ENCODE measurements at places on chromosomes 13 and 19.
A peak's percentile ranks its signal among the peaks of the same experiment; 100 is the strongest.

- no peak for DNase-seq
Observed at GRCh38 chr19:54518844-54519243, 16.2 kb downstream of the LAIR2 start.

DNA sequence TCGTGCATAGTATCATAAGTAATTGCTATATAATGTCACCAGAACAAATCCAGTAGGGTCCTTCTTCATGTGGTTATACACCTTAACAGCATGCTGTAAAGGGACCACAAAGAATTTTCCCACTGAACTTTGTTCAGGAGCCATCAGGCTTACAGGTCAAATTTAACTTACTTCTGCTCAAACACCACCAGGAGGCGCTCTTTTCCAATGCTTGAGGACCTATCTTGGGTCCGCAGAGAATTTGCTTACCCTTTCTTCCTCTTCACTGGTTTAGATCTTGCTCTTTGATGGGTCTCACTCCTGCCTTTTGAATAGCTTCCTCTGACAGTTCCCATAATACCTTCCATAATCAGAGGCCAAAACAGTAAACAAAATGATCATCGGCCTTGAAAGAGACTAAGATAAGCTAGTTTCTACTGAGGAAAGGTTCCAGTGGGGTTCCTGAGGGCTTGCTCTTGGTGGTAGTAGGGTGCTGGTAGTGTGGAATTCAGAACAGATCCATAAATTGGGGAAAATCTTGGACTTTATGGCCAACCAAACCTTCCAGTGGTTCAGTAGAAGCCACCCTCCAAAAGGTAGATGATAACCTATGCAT lies 37.4 kb downstream of the SCGB2B2 start:
- peak; percentile 15 for DNase-seq

DNA sequence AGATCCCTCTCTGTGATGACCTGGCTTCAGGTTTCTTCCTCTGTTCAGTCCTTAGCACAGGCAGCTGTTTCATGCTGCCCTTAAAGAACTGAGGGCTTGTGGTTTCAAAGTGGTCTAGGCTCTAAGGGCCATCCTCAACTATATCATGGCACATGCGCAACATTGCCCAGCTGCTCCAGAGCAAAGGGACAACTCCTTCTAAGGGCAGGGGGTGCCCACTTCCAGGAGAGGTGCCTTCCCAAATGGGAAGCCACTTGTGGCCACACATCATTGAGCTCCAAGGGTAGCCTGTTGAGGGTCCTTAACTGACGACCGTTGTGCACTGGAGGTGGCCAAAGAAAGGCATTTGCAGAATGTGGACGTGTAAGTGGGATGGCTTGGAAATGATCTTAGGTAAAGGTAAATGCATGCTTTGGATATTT lies 7.3 kb downstream of the GPR183 start:
- DNase-seq = no peak

- DNase-seq = no peak
Observed at GRCh38 chr19:19107654-19108053, 30.6 kb downstream of the TMEM161A start.

GRCh38 chr19:33469171-33470039 lies 52.2 kb downstream of the PEPD start:
- DNase-seq = no peak

DNA sequence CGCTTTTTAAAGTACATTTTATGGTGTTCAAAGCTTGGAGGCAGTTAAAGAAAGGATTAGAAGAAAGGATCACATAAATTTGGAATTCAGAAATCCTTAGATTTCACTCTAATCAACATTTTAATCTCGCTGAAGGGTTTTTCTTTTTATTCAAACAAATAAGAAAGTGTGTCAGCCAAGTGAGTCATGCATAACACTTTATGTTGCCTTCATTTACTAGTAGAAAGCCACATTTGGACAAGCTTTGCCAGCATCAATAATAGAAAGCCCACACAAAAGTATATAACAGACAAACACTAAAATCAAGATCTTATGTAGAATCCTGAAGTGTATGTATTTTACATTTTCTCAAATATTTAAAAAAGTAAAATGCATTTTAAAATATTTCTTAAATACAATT lies 154.9 kb upstream of the TRPC4 start:
- DNase-seq = no peak

- DNase-seq = no peak
Observed at GRCh38 chr13:22076658-22077057, 405.8 kb downstream of the FGF9 start.

DNA sequence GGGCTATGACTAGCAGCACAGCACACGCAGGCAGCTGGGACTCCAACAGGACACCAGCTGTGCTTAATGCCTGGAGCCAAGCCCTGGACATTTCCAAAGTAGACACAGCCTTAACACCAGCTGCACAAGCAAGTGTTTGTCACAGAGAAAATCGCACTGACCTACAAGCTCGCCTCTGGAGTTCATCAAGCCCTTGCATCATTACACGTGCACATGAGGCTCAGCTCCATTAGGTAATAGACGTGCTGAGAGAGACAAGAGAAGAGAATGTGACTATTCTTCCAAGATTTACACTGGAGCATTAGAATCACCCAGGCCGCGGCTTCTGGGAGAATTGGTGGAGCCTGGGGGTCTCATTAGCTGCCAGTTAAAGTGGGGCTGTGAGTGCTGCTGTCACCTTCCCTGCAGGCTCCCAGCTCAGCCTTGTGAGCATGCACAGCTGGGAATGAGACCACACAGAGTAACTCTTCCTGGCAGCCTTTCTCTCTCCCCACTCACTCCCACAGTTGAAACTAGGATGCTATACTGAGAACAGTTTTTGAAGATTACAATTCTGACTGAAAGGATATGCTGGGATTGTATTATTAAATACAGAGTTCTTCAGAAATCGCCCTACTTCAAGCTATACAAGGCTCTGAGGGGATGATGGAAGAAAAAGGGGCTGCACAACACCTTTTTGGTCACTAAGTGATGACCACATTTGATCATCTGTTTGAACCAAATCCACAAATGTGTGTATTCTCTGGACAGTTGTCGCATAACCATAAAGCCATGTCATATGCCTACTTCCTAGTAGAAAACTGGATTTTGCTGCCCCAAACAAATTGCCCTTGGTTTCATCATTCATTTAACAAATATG lies 10.5 kb downstream of the STOML3 start:
- no peak for DNase-seq

DNA sequence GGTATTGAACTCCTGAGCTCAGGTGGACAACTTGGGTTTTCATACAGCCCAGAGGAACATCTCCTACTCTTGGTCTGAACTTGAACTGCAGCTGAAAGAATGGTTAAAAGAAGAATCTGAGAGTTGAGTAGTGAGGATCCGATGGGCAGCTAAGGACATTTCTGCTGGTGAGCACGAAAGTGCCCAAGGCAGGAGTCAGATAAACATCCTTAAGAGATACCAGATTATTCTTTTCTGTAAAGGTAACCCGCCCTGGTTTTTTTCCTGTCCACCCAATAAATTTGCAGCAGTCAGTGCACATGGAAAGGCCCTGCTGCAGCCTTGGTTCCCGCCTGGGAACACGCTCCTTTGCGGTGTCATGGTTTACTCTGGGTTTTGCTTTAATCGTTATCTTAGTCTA lies 78.4 kb upstream of the ARHGEF7 start:
- DNase-seq = no peak

DNA sequence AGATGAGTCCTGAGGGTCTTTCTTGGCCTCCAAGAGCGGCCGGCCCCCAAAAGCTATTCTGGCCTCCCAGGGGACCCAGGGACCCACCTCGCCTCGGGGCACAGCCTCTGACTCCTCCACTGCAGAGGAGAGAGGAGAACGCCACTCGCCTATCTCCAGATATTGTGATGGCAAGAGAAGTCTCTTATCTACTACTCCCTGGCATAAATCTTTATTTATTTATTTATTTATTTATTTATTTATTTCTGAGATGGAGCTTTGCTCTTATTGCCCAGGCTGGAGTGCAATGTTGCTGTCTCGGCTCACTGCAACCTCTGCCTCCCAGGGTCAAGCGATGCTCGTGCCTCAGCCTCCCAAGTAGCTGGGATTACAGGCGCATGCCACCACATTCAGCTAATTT lies 11.0 kb downstream of the SLC7A9 start:
- no peak for DNase-seq

GRCh38 chr19:27955485-27956480 lies 1257.2 kb downstream of the UQCRFS1 start:
- DNase-seq = no peak

DNA sequence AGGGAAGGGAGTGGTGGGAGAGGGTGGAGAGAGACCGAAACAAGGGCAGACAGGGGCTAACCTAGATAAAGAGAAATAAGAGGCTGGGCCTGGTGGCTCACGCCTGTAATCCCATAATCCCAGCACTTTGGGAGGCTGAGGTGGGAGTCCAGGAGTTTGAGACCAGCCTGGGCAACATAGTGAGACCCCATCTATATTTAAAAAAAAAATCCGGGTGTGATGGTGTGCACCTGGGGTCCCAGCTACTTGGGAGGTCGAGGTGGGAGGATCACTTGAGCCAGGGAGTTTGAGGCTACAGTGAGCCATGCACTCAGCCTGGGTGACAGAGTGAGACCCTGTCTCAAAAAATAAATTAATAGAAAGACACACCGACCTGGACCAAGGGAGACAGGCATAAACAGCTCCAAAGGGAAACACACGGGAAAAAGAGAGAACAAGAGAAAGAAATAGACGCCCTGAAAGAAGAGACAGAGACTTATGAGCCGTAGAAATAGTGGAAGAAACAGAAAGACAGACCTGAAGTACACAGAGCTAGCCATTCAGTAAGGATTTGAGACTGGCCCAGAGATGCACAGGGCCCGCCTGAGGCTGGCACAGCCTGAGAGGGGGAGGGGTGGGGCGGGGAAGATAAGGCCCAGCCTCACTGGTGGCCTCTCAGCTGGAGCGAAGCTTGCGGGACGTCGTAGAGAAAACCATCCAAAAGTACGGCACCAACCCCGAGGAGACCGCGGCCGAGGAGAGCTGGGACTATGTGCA lies 2.2 kb downstream of the CD37 start:
- DNase-seq = no peak
